NCI-H82 (cell line): ENCODE measurements at places on chromosomes 6 and 20.

- peak; percentile 87 for DNase-seq
These were observed 65.0 kb upstream of the PCSK2 start for GRCh38 chr20:17161673-17162481.

DNA sequence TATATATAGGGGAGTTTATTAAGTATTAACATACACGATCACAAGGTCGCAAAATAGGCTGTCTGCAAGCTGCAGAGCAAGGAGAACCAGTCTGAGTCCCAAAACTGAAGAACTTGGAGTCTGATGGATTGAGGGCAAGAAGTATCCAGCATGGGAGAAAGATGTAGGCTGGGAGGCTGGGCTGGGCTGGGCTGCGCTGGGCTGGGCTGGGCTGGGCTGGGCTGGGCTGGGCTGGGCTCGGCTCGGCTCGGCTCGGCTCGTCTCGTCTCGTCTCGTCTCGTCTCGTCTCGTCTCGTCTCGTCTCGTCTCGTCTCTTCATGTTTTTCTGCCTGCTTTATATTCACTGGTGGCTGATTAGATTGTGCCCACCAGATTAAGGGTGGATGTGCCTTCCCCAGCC, 238.6 kb downstream of the GRM1 start:
- DNase-seq: no peak

DNA sequence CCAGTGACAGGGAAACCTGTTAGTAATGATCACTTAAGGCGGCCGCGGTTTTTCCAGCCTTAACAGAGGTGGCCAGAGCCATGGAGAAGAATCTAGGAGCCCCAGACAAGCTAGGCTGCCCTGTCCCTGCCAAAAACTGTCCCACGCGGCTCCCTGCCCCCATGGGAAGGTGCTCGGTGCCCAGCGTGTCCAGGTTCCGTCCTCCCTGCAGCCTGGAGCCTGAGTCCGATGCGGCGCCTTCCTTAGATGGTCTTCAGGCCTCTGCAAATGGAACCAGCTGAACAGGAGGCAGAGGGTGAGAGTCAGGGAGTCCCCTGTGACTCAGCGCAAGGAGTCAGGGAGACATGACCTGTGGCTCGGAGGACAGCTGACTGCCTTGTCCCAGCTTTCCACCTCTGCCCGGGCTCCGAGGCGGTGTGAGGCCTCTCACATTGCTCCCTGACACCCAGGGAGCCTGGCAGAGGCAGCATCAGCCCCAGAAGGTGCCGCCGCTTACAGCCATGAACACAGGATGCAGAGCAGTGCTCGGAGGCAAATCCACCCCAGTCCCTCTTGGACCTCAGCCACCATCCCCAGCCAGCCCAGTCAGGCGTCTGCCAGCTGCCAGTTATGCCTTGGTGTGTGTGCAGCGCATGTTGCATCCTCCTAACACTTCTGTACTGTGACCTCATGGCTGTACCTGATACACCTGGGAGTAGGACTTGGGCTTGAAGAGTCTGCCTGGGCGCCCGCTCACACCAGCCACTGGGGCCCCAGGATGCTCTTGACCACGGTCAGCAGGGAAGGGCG, 377.7 kb downstream of the CDH4 start:
- no peak for DNase-seq

DNA sequence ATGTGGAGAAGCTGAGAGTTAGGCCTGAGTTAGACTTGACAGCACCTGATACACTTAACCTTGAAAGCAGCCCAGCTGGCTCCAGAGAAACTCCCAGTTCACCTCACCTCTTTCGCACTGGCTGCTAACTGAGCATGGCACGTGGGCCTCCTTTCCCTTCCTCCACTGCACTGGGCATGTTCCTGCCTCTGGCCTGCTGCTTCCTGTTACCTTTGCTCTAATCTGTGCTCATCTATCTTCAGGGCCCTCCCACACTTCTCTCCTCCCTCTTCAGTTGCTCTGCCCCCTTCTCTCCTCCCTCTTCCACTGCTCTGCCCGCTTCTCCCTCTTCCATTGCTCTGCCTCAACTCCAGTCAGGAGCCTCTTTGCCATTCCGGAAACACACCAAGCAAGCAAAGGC, 13.7 kb upstream of the UBE2V1 start:
- peak; percentile 42 for DNase-seq

GRCh38 chr20:8755340-8756118, 313.4 kb upstream of the PLCB4 start:
- no peak for DNase-seq

DNA sequence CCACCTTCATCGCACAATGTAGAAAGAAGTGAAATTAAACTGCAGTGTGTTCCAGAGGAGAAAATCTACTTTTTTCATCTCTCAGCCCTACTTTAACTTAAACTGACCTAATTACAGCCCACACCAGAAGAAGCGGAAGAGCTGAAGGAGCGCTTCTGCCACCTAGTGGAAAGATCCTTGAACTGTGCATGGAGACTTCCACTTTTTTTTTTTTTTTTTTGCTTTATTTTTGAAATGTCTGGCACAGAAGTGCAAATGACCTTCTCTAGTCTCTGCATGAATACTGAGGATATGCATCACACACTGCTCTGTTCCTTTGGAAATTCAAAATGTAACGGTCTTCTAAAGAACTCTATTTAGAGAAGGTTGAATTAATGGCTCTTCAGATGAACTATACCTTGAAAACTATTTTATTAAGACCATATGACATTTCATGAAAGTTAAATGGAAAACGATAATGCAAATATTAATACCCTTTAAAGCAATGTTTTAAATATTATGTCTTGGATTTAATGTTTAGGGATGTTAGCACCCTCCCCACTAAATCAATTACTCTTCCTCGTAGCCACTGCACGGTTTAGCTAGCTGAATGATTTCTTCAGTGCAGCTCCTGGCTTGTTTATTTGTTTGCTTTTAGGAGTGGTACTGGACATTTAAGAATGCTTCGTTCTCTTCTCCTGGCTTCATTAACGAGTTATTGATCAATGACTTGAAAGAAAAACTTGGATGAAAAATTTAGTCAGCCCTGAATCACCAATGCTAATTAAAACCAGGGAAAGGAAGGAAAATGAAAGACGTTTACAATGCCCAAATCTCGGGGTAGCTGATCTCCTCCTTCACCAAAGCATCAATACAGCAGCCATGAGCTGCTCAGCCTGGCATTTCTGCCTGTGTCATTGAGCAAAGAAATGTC, 569.6 kb upstream of the GJE1 start:
- peak; percentile 82 for DNase-seq

DNA sequence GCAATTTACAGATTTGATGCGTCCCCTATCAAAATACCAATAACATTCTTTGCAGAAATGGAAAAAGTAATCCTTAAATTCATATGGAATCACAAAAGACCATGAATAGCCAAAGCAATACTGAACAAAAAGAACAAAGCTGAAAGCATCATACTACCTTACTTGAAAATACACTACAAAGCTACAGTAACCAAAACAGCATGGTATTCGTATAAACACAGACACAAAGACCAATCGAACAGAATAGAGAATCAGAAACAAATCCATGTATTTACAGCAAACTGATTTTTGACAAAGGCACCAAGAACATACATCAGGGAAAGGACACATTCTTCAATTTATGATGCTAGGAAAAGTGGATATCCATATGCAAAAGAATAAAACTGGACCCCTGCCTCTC, 206.5 kb upstream of the PDE10A start:
- no peak for DNase-seq

GRCh38 chr20:23195636-23196035, 109.5 kb upstream of the CD93 start:
- no peak for DNase-seq

DNA sequence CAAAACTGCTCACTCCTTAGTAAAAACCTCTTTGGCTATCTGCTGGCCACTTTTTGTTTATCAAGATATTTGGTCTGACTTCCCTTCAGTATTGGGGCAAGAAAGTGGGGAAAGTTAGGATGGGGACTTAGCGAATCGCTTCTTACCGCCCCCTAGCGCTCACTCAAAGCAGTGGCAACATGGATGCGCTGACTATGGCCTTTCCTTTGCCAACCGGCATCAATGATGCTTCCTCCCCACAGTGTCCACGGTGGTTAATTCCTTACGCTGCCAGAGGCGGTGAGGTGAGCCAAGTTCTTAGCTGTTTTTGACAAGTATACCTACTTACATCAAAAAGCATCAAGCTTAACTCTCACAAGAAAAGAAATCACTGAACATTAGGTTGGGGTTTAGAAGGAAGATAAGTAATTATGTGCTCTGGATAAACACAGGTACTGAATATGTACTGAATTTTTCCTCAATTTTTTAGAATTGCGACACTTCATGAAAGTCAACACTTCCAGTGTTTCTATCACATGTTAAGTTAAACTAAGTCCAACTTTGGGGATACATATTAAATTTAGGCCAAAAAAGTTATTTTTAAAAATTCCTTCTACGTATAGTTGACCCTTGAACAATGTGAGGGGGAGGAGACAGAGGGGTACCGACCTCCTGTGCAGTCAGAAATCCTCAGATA, 86.7 kb downstream of the GMDS start:
- peak; percentile 56 for DNase-seq

DNA sequence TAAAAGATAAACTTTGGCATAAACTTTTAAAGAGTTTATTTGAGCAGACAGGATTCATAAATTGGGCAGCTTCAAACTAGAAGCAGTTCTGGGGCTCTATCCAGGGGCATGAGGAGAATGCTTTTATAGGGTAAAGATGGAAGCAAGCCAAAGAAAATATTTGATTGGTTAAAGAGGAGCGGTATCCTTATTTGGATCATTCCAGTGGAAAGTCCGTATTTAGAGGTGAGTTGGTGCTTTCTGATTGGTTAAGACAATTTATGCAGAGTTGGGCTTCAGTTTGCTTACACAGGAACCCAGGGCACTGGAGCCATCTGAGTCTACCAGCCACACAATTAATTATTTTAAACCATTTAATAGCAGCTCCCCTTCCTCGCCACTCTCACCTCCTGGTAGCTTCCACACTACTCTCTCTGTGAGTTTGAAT, 37.9 kb upstream of the RNF217 start:
- no peak for DNase-seq

DNA sequence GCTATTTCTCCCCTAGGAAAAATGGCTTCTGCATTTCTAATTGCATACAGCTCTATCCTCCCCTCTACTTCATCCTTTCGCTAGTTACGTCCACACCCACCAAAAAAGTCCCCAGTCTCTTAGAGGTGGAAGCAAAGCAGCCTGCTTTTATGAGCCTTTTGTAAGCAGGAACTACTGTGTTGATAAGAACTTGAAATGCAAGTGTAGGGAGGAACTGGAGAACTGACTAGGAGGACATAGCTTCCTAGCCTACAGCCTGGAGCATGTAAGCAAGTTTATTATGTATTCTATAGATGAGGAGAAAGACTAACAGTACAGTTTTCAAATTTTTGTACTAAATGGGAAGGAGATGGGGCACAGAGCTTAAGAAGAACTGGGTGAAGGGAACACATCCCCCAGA, 10.3 kb downstream of the ARHGAP18 start:
- DNase-seq: no peak

DNA sequence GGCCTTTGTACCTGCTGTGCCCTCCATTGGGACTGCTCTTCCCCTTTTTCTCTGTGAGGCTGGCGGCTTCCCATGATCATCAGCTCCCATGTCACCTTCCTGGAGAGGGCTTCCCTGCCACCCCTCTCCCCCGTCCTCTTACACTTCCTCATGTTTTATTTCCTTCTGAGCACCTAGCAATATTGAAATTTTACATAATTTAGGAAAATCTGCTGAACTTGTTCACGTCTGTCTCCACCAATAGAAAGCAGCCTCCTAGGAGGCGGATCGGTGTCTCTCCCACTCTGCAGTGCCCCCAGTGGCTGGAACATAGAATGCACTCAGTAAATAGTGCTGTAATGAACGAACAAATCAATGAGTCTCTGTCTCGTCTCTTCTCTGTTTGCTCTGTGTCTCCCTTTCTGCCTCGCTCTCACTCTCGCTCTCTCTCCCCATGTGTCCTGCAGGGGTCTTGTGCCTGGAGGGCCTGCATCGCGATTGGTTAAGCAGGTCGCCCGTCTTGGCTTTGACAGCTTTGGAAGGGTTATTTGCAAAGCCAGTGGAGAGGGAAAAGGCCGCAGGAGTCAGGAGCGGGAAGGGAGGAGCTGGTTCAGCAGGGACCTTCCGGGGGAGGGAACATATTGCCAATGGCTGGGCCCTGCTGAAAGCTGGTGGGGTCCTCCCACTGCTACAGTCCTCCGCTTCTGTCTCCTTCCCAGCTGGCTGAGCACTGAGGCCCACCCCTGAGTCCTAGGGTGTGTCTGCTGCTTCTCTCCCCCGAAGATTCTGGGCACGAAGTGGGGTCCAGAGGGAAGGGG, 12.1 kb upstream of the OCSTAMP start:
- DNase-seq: peak; percentile 85

DNA sequence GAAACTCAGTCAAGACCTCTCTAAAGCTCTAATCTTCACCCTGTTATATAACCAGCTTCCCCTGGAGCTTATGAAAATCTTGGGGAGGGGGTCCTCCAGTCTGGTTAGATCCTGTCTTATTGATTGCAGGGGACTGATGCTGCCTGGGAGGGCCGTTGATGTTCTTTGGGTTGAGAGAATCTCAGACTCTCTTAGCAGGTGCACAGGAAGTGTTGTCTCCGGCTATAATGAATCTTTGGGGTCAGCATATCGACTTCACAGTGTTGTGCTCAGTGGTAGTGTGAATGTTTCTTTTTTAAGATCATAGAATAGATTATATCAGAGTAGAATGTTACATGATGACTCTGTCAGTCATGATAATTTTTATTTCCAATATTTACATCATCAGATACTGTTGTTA, 2.8 kb upstream of the ECI2 start:
- peak; percentile 20 for DNase-seq

- no peak for DNase-seq
These were observed 6.3 kb upstream of the TRIM27 start for GRCh38 chr6:28929887-28930620.

DNA sequence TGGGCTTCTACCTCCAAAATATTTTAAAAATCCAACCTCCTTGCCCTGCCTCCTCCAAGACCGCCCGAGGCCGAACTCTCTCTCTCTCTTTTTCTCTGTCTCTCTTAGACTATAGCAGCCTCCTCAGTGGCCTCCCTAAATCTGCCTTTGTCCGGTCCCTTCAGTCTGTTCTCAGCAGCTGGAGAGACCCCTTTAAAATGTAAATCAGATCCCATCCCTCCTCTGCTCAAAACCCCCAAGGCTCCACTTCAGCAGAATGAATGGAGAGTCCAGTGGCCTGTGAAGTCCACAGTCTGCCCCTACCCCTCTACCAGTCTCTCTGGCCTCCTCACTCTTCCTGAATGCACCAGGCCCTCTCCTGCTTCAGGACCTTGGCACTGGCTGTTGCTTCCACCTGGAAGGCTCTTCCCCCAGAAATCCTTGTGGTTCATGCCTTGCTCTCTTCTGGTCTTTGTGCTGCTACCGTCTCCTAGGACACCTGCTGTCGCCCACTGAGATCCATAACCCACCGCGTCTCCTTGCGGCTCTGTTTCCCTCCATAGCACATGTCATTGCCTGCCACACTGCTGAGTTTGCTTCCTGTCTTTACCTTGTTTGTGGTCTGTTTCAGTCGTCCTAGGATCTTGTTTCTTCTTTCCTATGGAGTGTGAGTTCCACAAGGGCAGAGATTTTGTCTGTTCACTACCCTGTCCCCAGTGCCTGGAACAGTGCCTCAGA, 6.0 kb downstream of the MLN start:
- no peak for DNase-seq
